ENCODE measurements at places on chromosomes 3 and 15. TPM values are rescaled to one million over a fixed set of nuclear protein-coding genes. Genes with fewer than 3 reads are reported as not detected.

ARGFX gene
- not detected for total RNA-seq

SLMAP gene
- total RNA-seq, result 54.1 TPM

CCR3 gene
- total RNA-seq, result not detected

CIAO2A gene
- 61.1 TPM for total RNA-seq

COL7A1 gene
- total RNA-seq, result 112 TPM

ANKRD63 gene
- total RNA-seq, result not detected

KPNA1 gene
- 91.7 TPM for total RNA-seq

WDR82 gene
- total RNA-seq, result 56.1 TPM

IGDCC3 gene
- total RNA-seq, result not detected

CFAP20DC gene
- total RNA-seq, result 1.4 TPM

VPS39 gene
- 53.3 TPM for total RNA-seq

DNA sequence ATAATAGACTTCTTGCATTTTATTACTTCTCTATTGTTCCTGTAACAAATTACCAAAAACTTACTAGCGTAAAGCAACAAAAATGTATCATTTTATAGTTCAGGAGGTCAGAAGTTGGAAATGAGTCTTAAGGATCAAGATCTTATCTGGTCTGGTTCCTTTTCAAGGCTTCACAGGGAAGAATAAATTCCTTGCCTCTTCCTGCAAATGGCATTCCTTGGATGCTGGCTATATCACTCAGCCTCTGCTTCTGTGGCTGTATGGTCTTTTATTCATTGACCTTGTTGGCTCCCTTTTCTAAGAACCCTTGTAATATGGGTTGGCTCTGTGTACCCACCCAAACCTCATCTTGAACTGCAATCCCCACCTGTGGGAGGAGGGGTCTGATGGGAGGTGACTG lies 478.4 kb upstream of the THBS1 start:
- peak; percentile 66 for DNase-seq

DNA sequence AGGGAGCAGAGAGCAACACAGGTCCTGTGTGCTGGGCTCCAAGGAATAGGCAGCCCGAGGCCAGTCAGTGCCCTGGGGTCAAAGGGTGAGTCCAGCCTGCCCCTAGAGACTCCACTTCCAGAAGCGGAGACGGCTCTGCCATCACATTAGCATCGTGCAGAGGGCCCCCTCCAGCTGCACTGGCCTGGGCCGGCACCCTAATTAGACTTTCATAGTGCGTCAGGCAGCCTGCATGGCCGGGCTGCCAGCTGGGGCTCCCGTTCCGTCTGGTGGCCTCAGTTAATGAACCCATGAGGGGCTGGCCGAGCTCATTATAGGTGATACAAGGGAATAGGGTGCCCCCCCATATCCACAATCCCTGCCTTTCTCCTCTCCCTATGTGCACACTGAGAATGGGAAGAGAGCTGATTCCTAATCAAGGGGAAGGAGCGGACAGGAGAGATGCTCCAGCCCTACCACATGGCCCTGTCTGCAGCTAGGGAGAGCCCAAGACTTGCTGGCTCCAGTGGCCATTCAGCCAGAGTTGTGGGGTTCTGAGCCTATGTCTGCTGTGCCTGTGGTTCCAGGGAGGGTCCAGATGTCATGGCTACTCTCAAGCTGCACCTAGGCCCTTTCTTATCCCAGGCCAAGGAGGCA lies 128.0 kb downstream of the SRGAP3 start:
- no peak for DNase-seq

GRCh38 chr3:72661115-72661457 lies 187.2 kb downstream of the SHQ1 start:
- DNase-seq, result peak; percentile 89

- DNase-seq, result no peak
These were observed 115.0 kb downstream of the ISL2 start for GRCh38 chr15:76451540-76451939.

DNA sequence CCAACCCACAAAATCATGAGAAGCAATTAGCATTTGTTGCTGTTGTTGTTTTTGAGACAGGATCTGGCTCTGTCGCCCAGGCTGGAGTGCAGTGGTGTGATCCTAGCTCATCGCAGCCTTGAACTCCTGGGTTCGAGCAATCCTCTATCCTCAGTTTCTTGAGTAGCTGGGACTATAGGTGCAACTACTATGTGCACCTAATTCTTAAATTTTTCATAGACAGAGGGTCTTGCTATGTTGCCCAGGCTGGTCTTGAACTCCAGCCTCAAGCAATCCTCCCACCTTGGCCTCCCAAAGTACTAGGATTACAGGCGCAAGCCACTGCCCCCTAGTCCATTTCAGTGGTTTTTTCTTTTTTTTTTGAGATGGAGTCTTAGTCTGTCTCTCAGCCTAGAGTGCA lies 18.3 kb downstream of the PARP16 start:
- no peak for DNase-seq

- no peak for DNase-seq
These were observed 40.2 kb downstream of the CLEC3B start for GRCh38 chr3:45066109-45066801.

DNA sequence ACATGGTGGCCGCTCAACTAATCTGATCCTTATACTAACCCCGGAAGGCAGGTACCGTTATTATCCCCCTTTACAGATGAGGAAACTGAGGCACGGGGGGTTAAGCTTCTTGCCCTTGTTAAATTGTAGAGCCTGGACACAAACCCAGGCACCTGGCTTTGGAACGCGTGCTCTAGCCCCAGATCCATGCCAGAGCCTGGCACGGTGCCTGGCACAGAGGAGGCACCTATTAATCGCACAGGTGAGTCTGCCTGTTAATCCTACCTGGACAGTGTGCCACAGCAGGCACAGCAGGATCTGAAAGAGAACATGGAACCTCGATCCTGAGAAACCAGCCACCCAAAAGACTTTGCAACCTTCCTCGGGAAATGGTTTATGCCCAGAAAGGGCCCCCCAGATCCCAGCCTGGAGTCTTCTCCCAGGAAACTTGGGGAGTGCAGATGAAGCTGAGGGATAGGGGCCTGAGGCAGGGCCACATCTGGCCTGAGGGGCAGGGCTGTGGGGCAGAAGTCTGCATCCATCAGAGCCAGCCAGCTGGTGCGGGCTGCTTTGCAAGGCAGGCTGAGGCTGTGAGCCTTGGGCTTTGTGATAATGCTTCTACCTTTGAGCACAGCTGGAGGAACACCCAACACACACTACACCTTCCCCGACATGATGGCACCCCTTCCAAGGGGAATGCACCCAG lies 55.3 kb upstream of the SLC6A1 start:
- DNase-seq, result no peak

DNA sequence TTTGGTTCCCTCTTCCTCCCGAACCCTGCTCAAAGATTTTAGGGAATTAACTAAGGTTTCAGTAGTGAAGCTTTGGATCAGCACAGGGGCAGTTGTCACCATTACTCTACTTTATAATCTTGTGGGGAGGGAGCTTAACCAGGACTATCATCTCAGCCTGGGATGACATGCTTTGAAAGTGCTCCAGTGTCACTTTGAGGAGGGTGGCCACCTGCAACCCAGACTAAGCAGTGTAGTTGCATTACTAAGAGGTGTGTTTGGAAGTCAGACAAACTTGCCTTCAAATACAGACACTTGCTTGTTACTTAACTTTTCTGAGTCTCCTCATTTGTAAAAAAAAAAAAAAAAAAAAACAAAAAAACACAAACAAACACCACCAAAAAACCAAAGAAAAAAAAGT lies 340.3 kb upstream of the TBL1XR1 start:
- DNase-seq, result no peak

GRCh38 chr3:120753810-120754209 lies 11.3 kb downstream of the GTF2E1 start:
- DNase-seq, result no peak

- no peak for DNase-seq
These were observed 81.7 kb upstream of the NUDT16 start for GRCh38 chr3:131299836-131300235.

DNA sequence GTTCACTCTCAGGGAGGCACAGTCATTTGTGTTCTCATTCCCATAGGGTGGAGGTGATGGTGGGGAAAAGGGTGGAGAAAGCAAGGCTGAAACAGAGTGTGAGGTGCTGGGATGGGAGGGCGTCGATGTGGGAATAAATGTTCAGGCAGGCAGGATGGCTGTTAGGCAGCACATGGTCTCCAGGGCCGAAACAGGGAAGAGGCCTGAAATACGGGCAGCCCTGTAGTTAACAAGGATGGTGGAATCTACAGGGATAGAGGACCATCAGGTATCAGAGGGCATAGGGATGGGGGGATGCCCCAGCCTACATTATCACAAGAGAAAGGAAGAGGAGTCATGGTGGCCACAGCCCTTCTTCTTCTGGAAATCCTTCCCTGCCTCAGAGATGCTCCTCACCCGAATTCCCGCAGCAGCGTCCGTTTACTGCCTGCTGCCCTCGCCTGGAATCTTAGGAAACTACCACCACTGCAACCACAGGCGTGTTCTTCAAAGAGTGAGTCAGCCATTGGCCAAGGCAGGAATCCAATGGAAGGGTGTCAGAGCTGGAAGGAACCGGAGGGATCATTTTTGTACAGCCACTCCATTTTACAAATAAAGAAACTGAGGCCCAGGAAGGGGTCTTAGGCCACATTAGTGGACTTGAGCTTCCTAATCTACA lies 49.7 kb upstream of the POMGNT2 start:
- DNase-seq, result peak; percentile 83

DNA sequence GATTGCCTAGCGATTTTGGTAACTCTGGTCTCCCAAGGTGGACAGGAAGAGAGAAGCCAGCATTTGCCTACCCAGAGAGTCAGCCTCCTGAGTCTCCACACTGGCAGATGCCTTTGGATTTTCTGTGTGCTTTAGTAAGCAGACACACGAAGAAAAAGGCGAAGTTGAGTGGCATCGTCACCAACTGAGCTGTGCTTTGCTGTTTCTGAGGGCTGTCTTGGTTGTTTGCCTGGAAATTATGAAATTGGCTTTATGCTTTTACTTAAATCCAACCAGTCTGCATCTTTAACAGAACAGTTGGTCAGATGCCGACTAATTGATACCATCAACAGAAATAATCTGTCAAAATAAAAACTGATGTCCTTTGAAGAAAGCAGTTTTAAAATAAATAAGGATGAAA lies 56.0 kb downstream of the CACNA2D3 start:
- DNase-seq, result no peak

GRCh38 chr15:72318408-72318942 lies 1.5 kb downstream of the CELF6 start:
- no peak for DNase-seq

GRCh38 chr3:73485877-73486330 lies 138.8 kb downstream of the PDZRN3 start:
- DNase-seq, result no peak

- no peak for DNase-seq
These were observed 8.0 kb upstream of the SEMA4B start for GRCh38 chr15:90192961-90193786.

DNA sequence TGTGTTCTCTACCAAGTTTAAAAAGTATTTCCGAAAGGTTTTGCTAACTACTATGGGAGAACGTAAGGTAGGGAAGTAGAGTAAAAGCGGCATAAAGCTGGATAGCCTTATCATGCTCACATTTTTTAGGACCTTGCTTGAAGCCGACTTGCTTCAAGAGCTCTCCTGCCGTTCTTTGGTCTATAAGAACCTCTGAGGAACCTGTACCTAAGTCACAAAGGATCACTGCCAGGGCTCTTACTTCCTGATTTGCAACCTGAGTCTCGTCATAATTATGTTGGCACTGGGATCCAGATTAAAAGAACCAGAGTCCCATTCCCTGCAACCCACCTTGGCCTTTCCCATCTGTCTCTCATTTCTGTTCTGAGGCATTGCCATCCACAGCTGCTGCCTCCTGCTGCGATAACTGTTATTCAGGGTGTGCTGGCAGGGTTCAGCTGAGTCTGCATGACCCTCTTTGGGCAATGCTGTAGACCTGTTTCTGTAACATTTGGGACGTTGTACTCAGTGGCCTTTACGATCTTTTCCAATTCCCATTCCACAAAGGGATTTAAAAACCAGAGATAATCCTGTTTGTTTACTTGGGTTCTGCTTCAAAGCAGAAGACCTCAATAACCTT lies 131.0 kb upstream of the UMPS start:
- no peak for DNase-seq

Data from HFFc6 (cell line).